ENCODE measurements at places on chromosomes 16 and 17.

- peak; percentile 71 for DNase-seq
Observed at GRCh38 chr17:38701504-38702165, 3.4 kb upstream of the MLLT6 start.

- DNase-seq: no peak
Observed at GRCh38 chr17:31490019-31490650, 98.7 kb downstream of the RAB11FIP4 start.

GRCh38 chr17:74812109-74813009, 36.2 kb upstream of the NAT9 start:
- no peak for DNase-seq

DNA sequence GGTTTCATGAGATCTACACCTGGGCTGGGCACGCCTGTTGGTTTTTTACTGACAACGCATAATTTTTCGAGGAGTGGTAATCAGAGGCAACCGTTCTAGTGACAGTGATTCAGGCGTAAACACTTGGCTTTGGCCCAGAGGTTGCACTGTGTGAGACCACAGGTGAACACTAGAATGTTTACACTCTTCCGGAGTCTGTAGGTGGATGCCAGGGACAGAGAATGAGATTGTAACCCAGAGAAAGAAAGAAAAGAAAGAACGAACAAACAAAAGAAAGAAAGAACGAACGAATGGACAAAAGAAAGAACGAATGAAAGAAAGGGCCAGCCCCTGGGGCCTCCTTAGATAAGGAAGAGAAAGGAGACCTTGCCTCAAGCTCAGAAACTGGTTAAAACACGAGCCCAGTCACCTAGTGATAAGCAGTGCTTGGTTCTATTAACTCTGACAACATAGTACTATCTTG, 113.2 kb downstream of the PRKCB start:
- peak; percentile 84 for DNase-seq

- no peak for DNase-seq
Observed at GRCh38 chr17:77728474-77728795, 230.1 kb upstream of the TNRC6C start.

DNA sequence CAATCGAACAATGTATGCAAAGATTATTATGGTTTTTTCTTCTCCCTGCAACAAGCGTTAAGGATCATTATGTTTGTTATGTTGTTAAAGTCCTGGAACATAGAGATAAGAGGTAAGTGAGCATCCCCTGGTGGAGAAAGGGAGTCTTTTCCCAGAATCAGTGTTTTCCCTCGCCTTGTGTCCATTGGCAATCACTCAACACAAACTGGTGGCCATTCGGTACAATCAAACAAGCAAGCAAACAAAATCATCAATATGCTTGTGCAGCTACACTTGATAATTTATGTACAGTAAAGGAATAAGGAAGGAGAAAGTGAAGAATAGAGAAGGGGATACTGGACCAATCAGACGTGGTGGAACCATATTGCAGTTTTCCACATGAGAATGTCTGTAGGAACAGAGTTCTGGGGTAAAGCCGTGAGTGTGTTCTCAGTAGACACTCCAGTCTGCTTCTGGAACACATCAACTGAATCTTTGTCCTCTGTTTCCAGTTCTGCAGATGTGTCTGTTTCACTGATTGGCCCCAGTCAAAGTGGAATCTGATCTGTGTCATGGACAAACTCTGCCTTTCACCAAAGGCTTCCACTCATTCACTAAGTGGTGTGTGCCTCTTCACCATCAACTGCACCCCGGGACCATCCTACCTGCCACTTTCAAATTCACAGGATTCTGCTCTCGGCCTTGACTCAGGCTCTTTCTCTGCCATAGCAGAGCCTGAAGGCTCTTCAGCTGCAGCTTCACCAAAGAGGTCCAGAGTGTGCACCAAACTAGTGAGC, 169.5 kb downstream of the AHSP start:
- DNase-seq: no peak

DNA sequence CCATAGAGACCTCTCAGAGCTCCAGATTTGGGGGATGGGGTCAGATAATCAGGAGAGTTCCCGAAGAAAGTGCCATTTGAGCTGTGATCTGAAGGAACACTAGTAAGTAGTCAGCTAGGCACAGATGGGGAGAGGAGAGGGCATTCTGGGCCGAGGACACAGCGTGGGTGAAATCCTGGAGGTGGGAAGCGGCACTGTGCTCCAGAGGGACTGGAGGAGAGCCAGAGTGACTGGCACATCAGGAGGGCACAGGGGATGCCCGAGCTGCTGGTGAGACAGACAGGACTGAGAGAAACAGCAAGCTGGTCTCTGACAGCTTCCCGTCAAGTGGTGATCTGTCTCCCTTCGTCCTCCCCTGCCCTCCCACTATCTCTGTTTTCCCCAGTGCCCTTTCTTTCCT, 40.6 kb downstream of the KNOP1 start:
- DNase-seq: no peak

GRCh38 chr16:85384833-85385462, 228.2 kb upstream of the GSE1 start:
- DNase-seq: no peak

DNA sequence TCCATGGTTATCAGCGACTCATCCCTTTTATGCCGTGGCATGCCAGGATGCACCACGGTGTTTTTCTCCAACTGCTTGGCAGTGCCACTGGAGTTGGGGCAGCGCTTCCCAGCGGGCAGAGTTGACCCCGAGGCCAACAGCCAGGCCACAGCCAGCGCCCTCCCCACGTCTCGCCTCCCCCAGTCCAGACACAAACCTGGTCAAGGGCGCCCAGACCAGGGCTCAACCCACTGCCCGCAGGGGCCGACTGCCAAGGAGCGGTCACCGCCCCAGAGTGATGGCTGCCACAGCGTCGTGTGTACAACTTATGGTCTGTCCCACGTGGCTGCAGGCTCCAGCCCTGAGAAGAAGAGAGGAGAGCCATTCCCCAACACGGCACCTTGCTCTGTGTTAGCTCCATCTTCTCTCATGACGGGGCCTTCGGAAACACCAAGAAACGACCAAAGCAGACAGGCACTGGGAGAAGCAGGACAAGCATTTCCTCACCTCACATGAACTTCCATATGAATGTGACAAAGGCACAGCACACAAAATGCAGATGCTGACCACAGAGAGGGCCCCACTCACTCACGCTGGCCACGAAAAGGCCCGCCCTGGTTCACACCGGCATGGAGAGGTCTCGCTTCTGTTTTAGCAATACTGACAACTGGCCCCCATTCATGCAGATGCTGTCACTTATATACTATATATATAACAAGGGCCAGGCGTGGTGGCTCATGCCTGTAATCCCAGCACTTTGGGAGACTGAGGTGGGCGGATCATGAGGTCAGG, 27.0 kb downstream of the AXIN1 start:
- no peak for DNase-seq

DNA sequence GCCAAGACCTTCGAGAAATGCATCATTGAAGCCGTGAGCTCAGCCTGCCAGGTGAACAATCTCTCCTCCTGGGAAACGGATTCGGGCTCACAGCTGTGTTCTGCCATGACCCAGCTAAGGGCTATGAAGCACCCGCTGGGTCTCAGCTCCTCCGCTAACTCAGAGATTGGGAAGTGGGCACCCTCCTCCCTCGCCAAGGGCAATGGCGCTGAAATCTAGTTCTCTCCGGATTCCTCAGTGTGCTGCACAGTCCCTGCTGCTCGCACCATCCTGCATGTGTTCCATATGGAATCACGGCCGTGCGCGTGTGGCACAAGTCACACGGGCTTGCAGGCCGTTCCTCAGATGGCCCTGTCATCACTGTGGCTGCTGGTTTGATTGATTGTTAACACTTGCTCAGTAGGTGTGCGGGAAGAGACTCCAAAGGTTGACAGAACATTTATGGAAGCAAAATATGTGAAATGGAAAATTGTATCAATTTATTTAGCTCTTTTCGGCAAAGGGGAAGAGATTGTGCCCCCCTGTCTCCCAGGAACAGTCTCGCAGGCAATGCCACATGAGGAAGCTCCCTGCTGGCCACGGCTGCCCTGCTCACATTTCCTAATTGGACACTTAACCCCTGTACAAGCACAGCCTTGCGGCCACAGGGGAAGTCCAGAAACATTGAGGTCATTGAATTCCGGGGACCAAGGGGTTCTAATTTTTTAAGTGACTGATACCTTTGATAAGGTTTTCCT, 58.8 kb downstream of the RNF213 start:
- no peak for DNase-seq

GRCh38 chr17:48555258-48556228, 10.6 kb upstream of the HOXB2 start:
- no peak for DNase-seq

DNA sequence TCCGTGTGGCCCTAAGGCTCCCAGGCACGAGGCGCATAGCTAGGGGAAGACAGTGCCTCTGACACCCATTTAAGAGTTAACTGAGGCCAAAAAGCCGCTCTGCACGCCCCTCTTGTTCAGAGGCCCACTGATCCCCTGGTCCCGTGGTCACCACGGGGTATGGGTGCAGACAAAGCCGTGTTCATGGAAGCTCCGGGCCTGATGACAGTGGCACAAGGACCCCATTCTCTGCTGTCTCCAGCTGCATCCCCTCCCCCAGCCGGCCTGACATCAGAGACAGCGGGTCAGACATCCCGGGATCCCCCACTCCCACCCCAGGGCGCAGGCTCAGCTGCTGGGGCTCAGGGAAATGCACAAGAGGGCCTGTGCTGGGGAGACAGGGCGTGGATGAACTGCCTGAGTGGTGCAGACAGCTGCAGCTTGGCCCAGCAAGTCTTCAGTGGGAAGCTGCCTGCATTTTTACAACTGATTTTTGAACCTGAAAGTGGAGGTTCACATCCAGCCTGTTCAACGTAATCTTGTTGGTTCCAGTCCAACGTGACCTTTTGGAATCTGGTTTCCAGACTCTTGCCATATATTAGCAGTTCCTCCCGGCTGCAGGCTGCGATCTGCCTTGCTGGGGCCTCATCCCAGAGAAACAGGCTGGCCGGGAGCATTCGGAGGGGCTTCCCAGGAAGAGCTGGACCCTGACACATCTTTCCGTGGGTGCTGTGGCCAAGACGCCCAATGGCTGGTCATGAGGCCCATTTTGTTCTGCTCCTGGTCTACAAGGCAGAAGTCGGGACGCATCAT, 9.7 kb upstream of the BAHCC1 start:
- no peak for DNase-seq

GRCh38 chr16:64878940-64879339, 242.9 kb downstream of the CDH11 start:
- DNase-seq: no peak

DNA sequence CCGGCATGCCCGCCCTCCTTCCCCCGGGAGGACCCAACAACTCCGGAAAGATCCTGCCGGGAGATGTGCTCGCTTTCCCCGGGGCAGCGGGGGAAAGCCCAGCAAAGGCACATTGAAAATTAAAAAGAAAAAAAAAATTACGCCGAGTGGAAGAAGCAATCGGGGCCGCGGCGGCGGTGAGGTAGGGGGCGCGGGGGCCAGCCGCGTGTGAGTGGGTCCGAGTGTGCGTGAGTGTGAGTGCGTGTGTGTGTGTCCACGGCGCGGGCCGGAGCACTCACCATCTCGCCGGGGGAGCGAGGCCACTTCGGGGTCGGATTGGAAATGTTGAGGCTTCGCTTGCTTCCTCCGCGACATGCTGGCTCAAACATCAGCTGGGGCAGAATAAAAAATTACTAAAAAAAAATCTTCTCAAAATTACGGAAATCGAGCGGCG, at the start of gene SALL1:
TSS of gene SALL1 (minus strand) at position 383 of the 433 bp plus-strand sequence. CDS start at position 354, 29 bp downstream.
- no peak for DNase-seq

DNA sequence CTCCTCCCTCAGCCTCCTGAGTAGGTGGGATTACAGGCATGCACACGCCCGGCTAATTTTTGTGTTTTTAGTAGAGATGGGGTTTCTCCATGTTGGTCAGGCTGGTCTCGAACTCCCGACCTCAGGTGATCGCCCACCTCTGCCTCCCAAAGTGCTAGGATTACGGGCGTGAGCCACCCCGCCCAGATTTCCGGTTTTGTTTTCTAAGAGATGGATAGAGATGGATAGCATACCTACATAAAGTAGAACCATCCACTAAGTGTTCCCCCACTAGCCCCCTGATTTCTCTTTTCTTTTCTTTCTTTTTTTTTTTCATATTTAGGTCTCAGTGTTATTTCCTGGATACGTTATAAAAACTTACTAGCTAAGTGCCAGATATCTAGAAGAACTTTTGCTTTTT, 2.0 kb downstream of the WSB1 start:
- DNase-seq: no peak

GRCh38 chr16:88359008-88359407, 23.8 kb upstream of the ZNF469 start:
- DNase-seq: no peak

DNA sequence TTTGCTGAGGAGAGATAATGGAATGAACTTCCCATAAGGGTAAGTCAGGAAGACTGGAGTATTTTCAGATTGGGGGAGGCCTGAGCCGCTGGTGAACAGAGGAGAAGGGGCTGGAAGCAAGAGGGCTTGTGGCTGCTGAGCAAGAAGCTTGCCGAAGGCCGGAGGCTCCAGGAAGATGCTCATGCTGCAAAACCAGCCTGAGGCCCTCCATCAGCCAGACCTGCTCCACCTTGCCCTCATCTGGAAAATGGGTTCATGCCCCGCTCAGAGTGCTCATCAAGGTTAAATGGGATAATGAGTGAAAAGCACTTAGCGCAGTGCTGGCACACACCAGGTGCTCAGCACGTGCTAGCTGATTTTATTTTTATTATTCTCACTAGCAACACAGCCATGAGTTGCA, 5.5 kb upstream of the ASGR1 start:
- no peak for DNase-seq

DNA sequence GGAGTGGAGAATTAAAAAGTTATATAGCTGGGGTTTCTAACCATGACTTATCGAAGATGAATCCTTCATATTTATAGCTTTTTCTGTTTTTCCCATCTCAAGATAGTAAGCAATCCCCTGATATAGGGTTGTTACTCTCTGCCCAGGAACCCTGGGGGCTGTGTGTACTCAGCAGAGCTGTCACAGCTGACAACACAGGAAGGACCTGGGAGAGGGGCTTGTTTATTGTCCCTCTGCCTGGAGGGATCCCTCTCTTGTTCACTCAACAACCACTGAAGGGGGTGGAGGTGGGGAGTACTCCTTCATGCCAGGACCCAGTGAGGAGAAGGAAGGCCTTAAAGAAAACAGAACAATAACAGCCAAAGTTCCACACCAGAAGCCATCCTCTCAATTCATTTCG, 19.8 kb downstream of the ASIC2 start:
- no peak for DNase-seq

DNA sequence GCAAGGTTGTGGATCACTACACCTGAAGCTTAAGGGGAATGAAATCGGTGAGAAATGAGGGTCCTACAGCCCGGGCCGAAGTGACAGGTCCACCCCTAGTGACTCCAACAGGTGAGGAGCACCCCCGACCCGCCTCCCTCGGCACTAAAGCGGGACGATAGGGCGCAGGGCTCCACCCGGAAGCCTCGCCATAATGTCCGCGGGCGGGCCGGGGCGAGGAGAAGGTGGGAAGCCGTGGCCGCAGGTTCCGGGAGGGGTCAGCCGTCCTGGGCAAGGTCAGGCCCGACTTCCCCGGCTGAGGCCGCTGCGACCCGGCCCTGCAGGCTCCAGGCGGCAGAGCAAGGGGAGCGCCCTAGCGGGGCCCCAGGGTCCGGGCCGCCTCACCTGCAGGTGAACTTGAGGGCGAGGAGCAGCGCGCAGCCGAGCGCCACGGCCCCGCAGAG, 543 bp downstream of the TXNDC11 start:
- peak; percentile 40 for DNase-seq
